HuH-7.5 (cell line): ENCODE measurements at places on chromosomes 5 and 9.

DNA sequence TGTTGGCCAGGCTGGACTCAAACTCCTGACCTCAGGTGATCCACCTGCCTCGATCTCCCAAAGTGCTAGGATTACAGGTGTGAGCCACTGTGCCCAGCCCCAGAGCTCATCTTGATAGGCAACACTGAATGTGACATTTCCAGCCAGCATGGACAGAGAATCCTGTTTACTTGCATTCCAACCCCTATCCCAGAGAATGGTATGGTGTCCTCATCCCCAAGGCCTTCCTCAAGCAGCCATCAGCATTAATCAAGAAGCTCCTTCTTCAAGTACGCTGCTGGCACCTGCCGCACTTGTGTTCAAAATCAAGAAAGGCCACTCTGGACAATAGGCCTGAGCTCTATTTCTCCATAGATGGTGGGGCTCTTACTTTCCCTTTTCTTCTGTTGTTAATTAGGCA is 40.2 kb downstream of the STARD4 start:
- no peak for DNase-seq

DNA sequence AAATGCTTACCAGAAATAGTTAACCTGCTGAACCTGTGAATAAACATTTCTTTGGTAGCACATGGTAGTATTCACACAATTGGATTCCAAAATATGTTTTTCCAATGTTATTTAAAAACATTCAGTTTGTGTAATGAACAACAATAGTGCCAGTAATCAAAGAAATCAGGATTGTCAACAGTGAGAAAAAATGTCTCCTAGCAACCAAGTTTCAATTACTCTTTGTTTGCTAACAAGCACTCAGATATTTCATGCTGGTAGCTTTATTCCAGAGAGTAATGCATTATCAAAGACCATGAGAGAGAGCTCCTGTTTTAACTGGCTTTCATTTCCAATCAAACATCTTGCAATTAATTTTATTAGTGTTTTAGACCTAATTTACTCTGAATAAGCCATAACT is 768.1 kb upstream of the GRAMD2B start:
- DNase-seq, result no peak

- DNase-seq, result no peak
Observed at GRCh38 chr5:173673295-173674101, 57.0 kb upstream of the BOD1 start.

DNA sequence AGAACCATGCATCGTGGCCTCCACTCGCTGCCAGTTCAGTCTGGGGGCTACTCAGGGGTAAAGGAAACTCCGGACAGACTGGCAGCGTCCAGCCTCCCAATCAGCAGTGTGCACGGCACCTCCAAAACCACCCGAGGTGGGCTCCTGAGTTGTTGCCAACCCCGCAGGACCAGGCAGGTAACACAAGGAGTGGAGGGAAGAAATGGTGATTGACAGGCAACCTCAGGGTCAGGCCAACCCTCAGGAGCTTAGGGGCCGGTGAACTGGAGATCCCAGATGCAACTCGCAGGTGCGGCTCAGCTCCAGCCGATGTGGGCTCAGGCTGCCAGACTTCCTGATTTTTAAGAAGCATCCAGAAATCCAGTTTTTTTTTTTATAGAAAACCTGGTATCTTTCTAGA is 37.3 kb upstream of the AKNA start:
- no peak for DNase-seq

GRCh38 chr9:33297432-33297831 is 7.1 kb downstream of the NFX1 start:
- DNase-seq, result no peak

DNA sequence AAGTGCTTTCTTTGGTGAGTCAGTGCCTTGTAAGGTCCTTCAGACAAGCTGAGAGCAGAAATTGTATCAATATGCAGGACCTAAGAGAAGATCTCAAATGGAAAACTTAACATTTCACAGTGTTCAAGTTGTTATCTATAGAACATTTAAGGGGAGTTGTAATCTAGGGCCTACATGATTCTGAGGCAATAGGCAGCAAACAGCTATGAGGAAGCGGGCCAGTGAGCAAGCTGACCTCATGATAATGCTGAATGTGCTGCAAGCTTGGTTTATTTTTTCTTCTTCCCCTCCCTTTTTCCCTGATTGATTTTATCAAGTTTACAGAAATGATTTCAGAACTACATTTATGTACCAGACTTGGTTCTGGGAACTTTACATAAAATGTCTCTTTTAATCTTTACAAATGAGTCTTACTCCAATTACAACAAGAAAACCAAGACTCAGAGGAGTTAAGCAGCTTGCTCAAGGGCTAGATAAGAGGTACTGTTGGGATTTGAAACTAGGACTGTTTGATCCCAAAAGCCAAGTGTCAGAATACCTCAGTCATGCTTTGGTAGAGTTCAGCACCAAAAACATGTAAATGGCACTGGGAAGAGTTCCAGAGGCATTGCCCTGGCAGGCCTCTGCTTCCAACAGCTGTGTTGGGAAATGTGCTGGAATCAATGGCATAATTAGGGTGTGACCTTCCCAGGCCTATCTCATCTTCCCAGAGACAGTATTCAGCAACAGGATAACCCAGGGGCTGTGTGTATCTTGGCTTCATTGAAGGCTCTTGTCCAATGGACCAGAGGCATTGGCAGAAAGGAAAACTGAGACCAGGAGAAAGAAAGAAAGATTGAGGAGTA is 130.1 kb downstream of the LRRC70 start:
- no peak for DNase-seq

- DNase-seq, result no peak
Observed at GRCh38 chr9:101477736-101478135, 42.2 kb upstream of the ALDOB start.

DNA sequence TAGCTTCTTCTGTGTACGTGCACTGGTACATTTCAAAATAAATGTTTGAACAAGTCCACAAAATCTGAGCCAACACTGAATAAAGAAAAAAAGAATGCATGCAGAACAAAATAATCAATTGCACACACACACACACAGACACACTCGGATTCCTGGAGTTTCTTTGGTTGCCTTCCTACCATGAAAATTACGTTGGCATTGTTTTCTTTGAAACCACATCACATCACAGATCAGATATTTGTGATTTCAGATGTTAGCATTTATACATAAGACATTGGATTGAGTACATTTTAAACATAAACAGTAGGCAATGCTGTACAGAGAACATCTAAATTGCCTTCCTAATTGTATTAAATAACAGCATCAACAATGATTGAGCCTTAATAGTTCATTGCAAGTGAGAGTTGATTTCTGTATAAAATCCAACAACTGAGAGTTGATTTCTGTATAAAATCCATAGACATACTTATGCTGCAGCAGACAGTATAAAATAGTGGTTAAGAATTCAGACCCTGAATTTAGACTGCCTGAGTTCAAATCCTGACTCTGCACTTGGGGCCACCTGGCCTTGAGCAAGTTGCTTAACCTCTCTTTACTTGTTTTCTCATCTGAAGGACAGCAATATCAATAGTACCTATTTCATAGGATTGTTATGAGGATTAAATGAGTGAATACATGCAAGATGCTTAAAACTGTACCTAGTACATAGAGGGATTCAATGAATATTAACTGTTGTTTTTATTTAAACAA is 101.7 kb upstream of the IFNE start:
- no peak for DNase-seq

DNA sequence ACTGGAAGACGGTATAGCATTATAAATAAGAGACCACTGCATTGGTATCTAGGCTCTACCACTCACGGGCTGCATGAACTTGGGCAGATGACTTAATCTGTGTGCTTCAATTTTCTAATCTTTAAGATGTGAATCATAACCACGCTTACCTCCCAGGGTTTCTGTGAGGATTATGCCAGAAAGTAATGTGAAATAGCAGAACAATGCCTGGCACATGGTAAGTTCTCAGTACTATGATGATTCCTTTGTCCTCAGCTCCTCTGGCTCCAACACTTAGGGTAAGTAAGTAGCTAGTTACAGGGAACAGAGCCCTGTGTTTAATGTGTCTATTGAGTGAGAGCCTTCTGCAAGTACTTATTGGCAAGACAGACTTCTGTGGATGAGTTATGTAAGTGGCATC is 31.1 kb downstream of the POU4F3 start:
- DNase-seq, result no peak

DNA sequence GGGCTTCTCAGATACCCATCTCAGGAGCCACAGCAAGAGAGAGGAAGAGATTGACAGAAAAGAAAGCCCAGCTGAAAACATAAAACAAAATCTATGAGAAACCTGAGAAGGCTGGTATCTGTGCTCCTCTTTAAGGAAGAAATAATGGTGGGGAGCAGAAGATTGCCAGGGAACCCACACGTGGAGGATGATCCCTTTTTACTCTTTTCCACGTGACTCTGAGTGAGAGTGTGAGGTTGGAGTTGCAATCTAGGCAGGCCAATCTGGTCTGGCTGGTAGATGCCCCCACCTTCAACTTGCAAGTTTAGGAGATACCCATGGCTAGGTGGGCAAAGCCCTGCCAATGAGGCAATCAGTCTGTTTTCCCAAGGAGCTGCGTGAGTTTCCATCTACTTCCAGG is 202.3 kb downstream of the TENT4A start:
- no peak for DNase-seq

DNA sequence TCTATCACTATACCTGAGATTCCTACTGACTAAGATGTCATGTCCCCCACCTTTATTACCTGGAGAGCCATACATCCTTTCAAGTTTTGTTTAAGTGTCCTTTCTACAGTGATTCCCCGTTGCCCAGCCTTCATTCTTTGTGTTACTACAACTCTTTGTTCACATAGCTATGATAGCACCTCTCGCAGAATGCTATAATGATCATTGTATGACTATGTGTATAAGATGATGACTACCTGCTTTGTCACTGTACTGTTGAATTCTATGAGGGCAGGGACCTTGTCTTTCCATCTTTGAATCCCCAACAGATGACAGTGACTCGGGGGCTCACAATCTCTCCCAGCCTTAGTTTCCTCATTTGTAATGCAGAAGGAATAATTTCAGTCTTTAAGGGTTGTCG is 361.2 kb downstream of the NPR3 start:
- DNase-seq, result no peak

DNA sequence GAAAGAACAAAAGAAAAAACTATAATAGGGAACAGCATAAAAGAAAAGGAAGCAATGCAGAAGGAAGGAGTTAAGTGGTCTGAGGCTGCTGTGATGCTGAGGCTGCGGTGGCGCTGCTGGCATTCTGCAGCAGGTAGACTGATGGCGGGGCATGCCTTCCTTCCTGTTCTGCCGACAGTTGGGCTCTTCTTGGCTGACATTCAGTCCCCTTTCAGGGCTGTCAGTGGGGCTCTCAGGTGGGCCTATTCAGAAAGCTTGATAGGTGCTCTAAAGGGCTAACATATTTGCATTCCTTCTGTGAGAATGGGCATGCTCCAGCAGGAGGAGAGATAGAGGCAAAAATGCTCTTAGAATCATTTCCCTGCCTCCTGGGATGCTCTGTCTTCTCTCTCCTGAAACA is 5.1 kb upstream of the CLINT1 start:
- DNase-seq, result no peak

DNA sequence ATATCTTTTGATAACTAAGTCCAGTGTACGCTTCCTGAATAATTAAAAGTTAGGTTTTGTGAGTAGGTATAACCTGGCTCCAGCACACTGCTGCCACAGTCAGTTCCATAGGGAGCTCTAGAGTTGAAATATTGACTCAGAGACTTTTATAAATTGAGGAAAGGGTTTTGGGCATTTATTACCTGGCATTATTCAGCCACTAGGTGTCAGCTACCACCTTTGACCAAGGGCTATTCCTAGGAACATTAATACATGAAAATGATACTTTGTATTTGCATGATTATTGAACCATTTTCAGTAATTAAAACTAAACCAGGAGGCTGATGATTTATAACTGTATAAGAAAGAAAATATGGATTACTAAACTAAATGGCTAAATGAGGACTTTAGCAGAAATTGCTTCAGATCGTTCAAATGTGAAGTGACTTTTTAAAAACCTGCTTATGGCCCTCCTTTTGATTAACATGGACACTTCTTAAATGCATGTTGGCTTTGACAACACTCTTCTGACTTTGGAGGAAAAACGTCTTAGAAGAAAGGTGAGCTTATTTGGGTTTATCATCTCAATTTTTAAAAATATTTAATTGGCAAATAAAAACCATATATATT is 83.0 kb downstream of the SMC2 start:
- no peak for DNase-seq

DNA sequence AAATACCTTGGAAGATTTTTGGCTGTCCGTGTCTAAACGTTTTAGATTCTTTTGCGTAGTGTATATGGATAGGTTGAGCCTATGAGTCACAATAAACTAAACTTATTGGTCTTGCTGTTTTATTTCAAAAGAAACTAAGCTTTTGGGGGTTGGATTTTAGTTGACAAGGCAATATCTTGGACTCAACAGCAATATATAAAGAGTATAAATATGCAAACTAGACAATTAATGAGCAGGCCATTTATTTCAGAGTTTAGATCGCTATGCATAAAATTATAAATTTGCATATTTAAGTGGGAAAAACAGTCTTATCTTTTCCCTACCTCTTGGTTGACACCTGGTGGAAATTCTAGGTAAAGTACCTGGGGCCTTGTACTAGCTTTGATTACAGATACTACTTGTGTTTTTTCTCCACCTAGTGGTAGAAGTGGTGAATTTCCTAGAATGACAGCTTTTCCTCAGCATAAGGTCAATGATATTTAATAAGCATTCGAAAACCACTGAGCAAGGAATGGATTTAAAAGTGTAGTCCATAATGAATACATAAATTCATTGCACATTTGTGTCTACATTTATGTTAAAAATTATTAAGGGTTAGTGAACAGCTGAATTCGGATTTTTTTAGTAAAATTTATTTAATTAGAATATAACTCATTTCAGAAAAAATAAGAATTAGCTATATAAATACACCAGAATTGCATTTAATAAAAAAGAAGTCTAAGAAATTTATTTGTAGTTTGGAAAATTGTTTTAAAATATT is 1.7 kb upstream of the ARRDC3 start:
- peak; percentile 76 for DNase-seq

DNA sequence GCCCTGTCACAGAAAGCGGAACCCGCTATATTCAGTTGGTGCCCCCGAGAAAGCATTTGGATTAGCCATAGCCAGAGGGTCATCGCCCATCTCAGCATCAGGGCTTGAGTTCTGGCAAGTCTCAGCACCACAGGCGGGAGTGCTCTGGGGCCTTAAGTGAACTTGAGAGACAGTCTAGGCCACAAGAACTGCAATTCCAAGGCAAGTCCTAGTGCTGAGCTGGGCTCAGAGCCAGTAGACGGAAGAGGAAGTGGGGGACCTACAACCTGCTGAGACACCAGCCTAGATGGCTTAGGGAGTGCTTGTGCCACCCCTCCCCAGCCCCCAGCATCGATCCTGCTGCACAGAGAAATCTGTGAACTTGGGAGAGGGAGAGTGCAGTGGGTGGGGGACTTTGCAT is 594.9 kb downstream of the CCDC171 start:
- no peak for DNase-seq

- no peak for DNase-seq
Observed at GRCh38 chr9:137982200-137982599, 104.6 kb downstream of the CACNA1B start.

- DNase-seq, result no peak
Observed at GRCh38 chr5:147752666-147753290, 29.8 kb downstream of the JAKMIP2 start.

- DNase-seq, result no peak
Observed at GRCh38 chr9:84330246-84330645, 10.3 kb downstream of the SLC28A3 start.
